ENCODE measurements at places on chromosomes 5 and 9.

DNA sequence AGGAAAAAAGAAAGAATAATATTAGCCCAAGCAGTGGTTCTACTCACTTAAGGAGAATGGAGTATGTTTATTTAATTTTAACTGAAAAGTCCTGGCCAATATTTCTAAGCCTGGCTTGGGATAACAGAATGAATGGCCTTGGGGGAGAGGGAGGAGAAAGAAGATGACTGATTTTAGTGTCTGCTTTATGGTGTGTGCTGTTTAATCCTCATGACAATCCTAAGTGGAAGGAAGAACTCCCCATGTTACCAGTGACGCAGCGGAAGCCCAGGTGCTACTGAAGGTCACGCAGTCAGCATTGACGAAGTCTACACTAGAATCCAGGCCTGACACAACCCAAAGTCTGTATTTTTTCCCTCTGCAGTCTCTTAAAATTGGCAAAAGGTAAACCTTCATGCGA is 50.5 kb downstream of the PALM2AKAP2 start:
- DNase-seq: no peak

GRCh38 chr9:38029915-38030638 is 39.0 kb downstream of the SHB start:
- DNase-seq: no peak

DNA sequence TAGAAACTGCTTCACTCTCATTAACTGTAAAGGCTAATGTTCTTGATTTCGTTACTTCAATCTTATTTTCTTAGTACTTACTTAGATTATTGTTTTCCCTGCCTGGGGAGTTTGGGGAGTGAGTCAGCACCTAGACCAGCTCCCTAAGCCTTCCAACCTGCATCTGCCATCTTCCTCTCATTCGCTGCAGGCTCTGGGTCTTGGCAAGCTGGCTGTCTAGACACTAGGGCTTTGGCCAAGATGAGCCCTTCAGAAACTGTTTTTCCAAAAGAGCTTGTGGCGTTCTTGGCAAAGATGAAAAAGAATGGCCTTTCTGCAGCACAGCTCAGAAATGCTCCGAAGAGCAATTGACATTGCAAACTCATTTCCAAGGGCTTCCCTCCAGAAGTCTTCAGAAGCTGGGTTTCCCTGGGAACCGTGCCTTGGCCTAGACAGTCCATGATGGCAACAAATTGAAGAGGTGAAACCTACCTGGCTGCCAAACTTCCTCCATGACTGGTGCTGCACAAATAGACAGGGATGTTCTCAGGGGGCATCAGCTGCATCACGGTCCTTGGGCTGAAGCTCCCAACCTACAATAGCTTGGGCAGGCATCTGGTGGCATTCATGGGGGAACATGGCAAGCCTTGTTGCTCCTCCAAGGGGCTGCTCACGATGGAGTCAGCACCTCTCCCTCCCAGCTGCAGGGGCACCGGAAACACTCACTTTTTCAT is 76.6 kb downstream of the NSUN2 start:
- DNase-seq: no peak

GRCh38 chr5:110896901-110897300 is 158.1 kb downstream of the SLC25A46 start:
- no peak for DNase-seq

- no peak for DNase-seq
Measured at GRCh38 chr5:138605254-138605972, 30.2 kb upstream of the HSPA9 start.

DNA sequence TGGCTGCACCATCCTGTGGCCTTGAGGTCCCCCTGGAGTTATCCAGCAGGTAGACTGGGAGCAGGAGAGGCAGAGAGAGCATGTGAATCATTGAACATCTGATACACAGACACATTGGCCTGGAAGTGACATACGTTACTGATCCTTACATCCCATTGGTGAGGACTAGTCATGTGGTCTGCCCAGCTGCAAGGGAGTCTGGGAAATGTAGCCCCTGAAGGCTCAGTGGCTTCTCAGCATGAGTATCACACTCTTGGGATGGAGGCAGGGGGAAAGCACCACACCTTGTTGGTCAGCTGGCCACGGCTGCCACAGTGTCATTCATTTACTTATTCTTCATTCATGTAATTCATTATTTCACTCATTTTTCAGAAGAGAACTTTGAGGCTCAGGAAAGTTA is 13.3 kb upstream of the KCNMB1 start:
- no peak for DNase-seq

DNA sequence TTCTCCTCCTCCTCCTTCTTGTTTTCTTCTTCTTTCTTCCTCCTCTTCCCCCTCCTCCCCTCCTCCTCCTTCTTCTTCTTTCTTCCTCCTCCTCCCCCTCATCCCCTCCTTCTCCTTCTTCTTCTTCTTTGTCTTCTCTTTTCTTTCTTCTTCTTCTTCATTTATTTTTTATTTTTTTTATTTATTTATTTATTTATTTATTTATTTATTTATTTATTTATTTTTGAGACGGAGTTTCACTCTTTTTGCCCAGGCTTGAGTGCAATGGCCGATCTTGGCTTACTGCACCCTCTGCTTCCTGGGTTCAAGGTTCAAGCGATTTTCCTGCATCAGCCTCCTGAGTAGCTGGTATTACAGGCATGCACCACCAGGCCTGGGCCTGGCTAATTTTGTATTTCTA is 1332.5 kb upstream of the CDH9 start:
- DNase-seq: no peak

- no peak for DNase-seq
Measured at GRCh38 chr5:116778032-116778431, 203.4 kb upstream of the SEMA6A start.

- no peak for DNase-seq
Measured at GRCh38 chr9:13707612-13708576, 428.4 kb upstream of the MPDZ start.

DNA sequence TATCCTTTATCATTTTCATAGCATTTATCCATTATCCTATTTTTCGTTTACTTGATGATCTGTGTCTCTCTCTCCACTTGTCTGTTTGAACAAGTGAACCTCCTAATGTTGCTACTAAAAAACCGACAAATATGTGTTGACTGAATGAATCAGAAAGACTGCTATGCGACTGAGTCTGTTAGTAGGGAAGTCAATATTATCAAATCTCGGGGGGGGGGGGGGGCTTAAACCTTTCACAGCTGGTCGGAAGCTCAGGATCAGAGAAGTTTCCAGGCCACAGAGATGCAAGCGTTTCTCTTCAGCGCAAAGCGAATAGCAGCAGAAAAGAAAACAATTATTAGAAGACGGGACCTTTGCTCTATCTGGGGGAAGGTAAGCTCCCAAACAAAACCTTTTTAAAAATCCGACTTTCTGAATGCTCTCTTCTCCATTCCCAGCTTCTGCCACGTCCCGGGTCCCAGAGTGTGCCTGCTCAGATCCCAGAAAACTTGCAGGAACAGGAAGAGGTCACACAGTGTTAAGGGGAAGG is 412 bp downstream of the RIOK2 start:
- no peak for DNase-seq

- DNase-seq: no peak
Measured at GRCh38 chr5:53322257-53322656, 158.2 kb upstream of the FST start.

DNA sequence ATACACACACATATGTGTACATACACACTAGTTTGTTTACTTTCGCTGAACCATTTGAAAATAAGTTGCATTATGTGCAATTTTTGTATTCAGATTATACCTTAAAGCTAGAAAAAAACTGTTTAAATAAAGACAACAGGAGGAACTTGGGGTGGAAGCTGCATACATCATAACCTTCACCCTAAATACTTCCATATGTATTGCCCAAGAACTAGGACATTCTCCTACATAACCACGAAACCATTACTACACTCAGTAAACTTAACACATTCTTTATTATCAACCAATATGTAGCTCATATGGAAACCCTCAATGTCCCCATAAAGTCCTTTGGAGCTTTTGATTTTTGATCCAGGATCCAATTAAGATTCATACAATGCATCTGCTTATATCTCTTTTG is 83.3 kb downstream of the GIN1 start:
- no peak for DNase-seq

DNA sequence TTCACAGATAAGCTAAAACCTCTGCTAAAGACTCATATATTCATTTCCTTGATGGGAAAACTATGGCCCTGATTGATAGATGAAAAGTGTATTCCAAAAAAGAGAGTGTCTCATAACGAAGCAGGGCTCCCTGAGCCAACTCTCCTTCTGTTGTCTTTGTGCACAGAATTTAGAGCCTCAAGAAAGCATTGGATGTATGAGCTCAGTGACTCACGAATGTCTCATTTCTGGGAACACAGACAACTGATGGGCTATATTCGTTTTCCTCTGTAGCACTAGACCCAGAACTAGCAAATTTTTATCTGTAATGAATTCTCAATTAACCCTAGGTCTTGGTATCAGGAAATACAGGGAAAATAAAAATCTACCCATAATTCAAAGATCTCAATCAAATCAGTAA is 88.4 kb downstream of the LMNB1 start:
- DNase-seq: no peak

GRCh38 chr5:6601271-6601670 is 31.6 kb downstream of the NSUN2 start:
- no peak for DNase-seq

Data from stimulated activated CD4-positive, alpha-beta T cell treated with anti-CD3 and anti-CD28 coated beads, Interleukin-12 subunit alpha, Interleukin-12 subunit beta, amount 100 ng/mL, for 24 hours (primary cell).